ENCODE measurements at places on chromosomes 6 and 20.
A peak's percentile ranks its signal among the peaks of the same experiment; 100 is the strongest.

DNA sequence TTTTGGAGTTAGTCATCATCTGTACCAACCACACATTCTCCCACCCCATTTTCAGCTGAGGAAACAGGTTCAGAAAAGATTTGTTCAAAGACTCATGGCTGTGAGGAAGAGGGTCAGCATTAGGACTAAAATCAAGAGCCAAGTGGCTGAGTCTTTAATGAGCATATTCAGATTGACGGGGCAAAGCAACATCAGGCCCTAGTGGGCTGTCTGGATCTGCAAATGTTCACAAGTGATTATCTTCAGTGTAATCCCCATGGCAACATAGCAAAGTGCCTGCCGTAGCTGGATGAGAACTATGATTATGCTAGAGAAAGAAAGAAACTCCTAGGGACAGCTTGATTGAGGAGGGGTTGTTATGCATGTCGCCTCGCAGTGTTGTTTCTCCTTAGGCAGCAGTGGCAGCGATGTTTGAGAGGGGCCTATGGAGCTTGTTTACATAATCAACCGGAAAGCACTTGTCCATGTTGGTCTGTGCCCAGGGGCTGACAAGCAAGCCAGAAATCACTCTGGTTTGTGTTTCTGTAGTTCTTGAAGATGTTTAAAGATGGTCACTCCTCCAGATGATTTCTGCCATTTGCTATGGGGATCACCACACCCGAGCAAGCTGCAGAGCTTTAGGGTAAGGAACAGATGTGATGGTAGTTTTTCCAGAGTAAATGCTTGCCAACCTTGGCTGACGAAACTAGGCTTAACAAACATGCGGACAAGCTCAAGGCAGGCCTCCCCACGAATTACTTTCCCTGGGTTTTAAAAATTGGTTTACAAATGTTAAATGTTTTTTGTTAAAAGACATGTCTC, 124.3 kb upstream of the MLIP start:
- no peak for ATAC-seq

- no peak for ATAC-seq
Observed at GRCh38 chr6:63477422-63478040, 94.7 kb upstream of the LOC128125822 start.

GRCh38 chr6:71250099-71250602, 38.5 kb upstream of the OGFRL1 start:
- ATAC-seq, result no peak

GRCh38 chr20:9134346-9134745, 65.5 kb downstream of the PLCB4 start:
- ATAC-seq, result no peak

DNA sequence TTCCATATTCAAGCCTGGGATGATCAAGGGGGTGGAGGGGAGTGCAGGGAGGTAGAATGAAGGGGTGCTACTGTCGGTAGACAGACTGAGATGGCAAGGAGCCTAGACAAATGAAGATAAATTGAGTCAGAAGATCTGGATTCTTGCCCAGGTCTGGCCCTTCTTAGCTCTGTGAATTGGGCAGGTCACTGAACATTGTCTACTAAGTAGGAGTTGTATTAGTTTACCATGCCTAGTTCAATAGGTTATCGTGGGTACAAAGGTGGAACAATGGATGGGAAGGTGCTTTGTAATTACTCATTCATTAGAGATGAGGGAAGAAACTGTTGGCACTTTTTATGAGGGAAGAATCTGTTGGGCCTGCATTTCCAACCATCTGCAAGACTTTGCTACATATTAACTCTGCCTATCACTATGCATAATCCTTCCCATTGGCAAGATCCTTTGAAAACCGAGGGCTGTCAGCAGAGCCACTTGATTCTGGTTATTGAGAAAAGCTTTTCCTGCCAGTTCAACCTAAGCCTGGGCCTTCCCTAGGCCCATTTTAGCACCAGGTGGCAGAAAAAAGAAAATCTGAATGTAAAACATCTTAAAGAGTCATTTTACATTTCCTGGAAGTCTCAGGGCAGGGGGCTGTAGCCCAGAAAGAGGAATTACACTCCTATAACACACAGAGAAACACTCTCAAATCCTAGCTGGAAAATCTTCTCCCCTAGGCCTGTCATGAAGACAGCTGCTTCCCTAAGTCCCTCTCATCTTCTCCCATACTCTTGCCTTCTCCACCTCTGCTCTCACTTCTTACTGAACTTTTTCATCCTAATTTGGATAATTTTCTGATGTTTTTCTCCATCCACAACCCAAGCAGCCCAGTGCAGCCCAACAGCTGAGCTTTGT, 103.5 kb downstream of the CD24 start:
- ATAC-seq, result no peak

GRCh38 chr6:37560737-37561103, 61.0 kb upstream of the CCDC167 start:
- ATAC-seq, result no peak

DNA sequence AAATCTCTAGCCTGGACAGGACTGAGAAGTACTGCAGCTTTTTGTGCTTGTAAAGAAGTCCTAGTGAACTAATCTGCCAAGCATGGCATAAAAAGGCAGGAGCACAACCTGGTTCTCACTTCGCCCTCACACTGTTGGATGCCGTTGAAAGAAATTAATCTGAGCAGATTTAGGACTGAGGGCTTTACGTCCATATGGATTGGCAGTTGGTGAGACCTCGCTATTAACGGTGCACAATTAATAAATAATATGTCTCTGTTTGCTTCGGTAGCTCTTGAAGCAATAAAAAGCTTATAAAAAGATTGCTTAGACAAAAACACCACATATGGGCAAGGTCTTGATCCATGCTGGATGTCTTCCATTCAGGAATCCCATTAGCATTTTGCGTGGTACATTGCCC, 185.6 kb upstream of the EPHA7 start:
- no peak for ATAC-seq

- no peak for ATAC-seq
Observed at GRCh38 chr20:43936104-43936770, 21.6 kb downstream of the TOX2 start.

DNA sequence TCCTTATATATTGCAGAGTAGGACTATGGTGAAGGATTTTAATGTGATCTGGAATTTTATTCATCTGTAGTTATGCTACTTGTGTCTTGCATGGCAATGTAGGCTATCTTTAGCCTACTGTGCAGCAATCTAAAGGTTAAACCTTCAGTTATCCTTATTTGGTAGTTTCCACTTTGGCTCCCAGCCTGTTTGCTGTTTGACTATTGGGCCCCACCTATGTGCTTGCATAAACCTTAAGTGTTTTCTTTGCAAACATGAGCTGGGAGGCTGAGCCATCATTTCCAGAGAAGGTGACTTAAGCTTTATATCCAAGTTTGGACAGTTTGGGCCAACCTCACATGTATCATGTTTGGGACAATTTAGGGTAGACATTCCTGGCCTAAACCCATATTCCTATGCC, 537.5 kb downstream of the BTBD3 start:
- no peak for ATAC-seq

DNA sequence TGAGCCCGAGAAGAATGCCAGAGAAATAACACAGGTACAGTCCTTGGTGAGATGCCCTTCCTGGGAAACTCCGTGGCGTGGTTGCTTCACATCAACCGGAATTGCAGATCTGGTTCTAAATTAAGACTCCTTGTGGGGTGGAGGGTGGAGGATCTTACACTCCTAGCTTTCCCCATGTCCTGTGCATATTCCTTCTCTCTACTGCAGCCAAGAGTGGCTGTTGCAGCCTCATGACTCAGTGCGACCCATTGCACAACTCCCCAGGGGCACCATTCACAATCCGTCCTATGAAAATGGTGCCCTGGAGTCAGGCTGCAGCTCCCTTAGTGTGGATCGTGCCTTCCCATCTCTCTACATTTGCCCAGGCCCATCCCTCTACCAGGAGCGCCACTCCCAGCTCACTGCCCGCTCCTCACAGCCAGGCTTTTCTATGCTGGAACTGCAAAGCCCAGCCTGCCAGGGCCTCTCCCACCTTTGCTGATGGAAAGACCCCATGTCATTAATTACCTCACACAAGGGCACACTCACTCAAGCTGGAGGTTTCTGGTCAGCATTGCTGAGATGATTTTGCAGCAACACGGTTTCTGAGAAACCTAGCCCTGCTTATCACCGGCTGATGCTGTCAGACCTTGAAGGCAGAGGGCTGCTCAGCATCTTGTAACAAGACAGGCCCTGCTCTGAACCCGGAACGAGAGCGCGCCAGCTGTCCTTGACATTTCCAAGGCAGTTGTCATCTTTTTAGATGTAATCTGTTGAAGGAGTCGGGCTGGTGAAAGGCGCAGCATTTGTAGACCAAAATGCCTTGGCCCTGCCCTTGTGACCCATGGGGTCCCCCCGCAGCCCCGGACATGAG, 39.7 kb downstream of the SIRPA start:
- ATAC-seq, result no peak

DNA sequence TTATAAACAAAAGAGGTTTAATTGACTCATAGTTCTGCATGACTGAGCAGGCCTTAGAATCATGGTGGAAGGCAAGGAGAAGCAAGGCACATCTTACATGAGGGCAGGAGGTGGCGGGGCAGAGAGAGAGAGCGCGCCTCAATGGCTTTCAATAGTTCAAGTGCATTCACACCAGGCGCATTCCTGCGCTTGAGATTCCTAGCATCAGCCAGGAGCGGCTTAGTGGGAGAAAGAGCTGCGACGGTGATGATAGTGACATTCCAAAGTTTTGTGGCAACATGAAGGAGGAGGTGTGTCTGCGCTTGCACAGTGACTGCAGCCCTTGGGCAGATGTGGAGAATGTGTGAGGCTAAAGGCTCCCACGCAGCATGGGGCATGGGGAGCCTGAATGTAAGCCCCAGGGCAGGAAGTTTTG, 25.0 kb upstream of the EMILIN3 start:
- ATAC-seq, result no peak

GRCh38 chr6:10414756-10415616, at the start of gene TFAP2A:
Gene TFAP2A, minus strand, starts transcription at chr6:10415074. Its CDS starts 83 bp downstream, at chr6:10414991.
- ATAC-seq, result no peak

DNA sequence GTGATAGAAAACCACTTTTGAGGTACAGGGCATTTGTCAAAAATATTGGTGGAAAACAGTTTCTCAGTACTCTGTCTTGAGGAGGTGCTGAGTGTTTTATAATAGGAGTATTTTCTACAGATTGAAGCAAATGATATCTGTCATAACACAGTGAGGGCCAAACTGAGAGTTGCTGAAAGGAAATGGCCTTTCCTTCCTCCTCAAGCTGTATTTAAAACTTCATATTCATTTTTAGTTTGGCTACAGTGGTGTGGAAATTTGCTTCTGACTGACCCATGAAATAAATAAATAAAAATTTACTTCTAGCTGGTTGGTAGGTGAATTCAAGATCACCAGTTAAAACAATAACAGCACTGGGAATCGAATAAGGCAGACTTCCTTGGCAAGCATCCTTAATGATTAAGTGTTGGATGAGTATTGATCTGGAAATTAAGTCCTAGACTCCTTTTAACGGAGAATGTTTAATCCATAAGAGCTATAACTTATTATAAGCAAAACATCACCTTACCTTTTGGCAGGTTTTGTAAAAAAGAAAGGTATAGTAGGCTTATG, 828.6 kb upstream of the CITED2 start:
- ATAC-seq, result no peak

GRCh38 chr20:13205425-13205824, 15.6 kb upstream of the ISM1 start:
- no peak for ATAC-seq

- ATAC-seq, result peak; percentile 41
Observed at GRCh38 chr6:162621246-162621645, 106.3 kb downstream of the PRKN start.

- no peak for ATAC-seq
Observed at GRCh38 chr6:11272491-11273192, 40.2 kb upstream of the NEDD9 start.

DNA sequence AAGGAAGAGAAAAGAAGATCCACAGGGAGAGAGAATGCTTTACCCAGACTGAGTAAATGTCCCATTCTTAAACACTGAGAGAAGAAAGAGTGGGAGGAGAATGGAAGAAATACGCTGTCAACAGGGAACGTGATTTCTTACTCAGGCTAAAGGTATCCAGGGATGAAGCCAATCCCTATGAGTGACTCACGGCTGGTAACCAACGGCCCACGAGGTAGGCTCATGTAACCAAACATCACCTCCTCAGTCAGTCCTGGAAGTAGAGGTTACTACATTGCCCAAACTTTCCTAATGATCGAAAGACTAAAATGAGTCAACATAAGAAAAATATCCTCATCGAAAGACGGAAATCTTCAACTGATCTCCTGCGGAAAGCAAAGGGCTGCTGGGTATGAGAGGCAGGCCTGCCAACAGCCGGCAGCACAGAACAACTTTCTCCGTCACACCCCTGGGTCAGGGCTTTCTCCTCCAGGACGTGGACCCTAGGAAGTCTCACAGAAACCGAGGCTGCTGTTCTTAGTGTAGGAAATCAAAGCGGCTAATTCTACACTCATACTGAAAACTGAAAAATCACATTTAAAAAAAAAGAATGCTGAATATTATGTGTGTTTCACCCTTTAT, 292.6 kb downstream of the GMDS start:
- no peak for ATAC-seq

DNA sequence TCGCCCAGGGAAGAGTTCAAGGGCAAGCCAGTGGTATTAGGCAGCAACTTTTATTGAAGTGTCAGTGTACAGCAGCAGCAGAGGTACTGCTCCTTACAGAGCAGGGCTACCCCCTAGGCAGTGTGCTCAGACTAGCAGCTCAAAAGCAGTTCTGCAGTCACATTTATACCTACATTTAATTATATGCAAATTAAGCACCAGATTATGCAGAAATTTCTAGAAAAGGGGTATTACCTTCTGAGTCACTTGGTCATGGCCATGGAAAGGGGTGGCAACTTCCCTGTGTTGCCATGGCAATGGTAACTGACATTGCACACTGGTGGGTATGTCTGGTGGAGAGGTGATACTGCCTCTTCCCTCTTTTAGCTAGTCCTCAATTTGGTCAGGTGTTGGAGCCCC, 2.1 kb upstream of the ZKSCAN4 start:
- peak; percentile 30 for ATAC-seq

- ATAC-seq, result no peak
Observed at GRCh38 chr6:134521116-134521501, 203.2 kb upstream of the SGK1 start.

- no peak for ATAC-seq
Observed at GRCh38 chr20:19748681-19749080, 9.4 kb upstream of the RIN2 start.

GRCh38 chr6:81763051-81763450, 10.6 kb upstream of the TENT5A start:
- ATAC-seq, result no peak

GRCh38 chr6:108702106-108702851, 141.6 kb downstream of the FOXO3 start:
- no peak for ATAC-seq

GRCh38 chr6:115972679-115973078, 88.0 kb downstream of the FRK start:
- no peak for ATAC-seq

DNA sequence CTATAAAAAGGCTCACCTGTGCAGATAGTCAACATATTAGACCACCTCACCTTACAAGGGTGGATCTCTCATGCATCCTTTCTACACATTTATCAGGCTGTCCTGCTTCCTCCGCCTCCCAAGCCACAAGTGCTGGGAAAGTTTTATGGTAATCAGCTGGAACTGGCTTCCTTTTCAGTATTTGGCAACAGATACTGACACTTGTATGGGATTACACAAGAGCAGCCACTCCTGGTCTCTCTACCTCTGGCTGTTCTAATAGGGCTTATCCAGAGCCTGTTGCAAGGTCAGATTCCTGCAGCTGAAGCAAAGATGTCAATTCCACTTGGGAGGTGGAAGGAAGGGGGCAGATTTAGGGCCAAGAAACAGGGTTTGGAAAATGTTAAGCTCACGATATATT, 503 bp upstream of the GPLD1 start:
- ATAC-seq, result no peak

All from activated CD4-positive, CD25-positive, alpha-beta regulatory T cell treated with anti-CD3 and anti-CD28 coated beads, Interleukin-2, amount 50 U/mL, for 24 hours (primary cell).